ENCODE measurements at places on chromosomes 6 and 20.

- DNase-seq = no peak
These were observed 40.7 kb downstream of the BFSP1 start for GRCh38 chr20:17490501-17490900.

GRCh38 chr20:35641743-35642142 lies 23.0 kb downstream of the CPNE1 start:
- no peak for DNase-seq

DNA sequence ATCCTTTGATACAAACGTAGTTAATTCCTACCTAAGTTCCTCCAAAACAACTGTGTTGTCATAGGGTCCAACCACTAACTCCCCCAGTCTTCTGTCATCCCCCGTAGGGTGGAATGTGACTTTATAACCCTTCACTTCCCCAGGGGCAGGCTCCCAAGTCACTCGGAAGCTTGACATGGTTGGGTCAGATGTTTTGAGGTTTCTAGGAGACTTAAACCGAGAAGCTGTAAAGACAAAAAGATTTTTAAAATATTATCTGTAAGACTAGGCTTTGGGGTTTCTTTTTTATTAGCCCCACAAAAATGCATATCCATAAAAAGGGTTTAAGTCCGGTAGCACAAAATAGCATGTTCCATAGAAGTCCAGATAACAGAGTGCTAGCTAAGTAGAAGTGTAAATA lies 50.2 kb downstream of the COL12A1 start:
- DNase-seq = no peak

GRCh38 chr6:75331151-75331550 lies 46.6 kb upstream of the TMEM30A start:
- no peak for DNase-seq

GRCh38 chr6:36984581-36985416 lies 1.2 kb downstream of the MTCH1 start:
- peak; percentile 73 for DNase-seq

All from iPS-NIHi11 (cell line).